ENCODE measurements at places on chromosomes 4 and X.

DNA sequence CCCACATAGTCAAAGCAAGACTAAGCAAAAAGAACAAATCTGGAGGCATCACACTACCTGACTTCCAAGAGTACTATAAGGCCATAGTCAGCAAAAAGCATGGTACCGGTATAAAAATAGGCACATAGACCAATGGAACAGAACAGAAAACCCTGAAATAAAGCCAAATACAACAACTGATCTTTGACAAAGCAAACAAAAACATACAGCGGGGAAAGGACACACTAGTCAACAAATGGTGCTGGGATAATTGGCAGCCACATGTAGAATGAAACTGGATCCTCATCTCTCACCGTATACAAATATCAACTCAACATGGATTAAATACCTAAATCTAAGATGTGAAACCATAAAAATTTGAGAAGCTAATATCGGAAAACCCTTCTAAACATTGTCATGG, 819.3 kb upstream of the FRG1 start:
- DNase-seq = no peak

DNA sequence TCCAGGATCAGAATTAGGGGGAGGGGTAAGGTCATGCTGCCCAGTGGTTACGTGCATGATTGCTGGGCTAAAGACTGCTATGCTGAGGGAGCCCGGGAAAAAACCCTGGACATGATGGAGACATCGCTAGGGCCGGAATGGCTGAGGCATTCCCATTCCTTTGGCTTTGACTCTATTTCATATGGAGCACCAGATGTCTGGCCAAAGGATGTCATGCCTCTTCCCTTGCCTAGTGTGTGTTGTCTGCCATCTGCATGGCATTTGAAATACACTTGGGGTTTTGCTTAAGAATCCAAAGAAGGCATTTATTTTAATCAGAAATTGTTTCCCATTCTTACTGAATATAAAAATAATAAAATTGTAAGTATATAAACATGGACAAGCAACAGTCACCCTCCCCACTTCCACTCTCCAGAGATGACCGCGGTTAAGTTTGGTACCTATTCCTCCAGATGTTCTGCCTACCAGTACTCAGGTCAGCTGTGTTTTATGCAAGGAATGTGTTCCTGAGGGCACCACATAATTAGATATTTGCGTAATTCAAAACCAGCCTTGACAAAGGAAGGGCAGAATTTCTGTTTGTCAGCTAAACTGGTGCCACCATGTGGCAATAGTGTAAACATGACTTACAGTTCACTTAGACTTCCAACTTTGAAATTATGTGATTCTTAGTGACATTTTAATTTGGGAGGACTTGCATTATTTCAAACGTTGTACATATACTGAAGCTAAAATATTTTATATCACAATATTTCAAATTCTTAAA, 105.9 kb downstream of the CT47B1 start:
- peak; percentile 77 for DNase-seq

DNA sequence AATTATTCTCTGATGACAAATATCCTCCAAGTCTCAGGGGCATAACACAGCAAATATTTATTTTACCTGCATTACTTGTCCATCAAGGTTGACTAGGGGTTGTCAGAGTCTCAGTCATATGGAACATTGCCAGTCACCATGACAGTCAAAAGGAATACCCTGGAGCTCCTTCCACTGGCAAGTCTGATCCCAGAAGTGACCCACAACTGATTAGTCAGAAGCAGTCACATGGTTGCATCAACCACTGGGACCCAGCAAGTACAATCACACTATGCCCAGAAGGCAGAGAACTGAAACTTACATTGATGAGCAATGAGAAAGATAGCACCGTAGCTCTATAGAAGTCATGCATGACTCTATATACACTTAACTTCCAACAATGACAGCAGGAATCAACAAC, 41.9 kb upstream of the SOD3 start:
- no peak for DNase-seq

GRCh38 chrX:101217689-101218088, 1.9 kb upstream of the DRP2 start:
- DNase-seq = no peak

DNA sequence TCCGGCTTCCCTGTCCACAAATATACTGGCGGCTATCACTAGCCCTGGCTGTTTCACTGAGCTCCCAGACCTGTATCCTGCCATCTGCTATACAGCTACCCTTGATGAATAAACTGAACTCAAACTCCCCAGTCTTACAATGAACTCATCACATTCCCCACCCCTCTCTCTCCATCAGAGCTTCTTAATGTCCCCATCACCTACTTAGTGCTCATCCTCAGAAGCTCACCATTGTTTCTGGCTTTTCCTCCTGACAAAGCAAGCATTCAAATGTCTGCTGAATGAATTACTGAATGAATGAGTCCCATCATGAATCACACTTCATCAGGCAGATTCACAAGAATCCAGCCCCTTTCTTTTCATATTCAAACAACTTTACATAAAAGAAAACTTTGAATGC, 5.7 kb upstream of the DGAT2L6 start:
- DNase-seq = no peak

- DNase-seq = no peak
Observed at GRCh38 chr4:1325681-1326635, 21.1 kb upstream of the UVSSA start.

DNA sequence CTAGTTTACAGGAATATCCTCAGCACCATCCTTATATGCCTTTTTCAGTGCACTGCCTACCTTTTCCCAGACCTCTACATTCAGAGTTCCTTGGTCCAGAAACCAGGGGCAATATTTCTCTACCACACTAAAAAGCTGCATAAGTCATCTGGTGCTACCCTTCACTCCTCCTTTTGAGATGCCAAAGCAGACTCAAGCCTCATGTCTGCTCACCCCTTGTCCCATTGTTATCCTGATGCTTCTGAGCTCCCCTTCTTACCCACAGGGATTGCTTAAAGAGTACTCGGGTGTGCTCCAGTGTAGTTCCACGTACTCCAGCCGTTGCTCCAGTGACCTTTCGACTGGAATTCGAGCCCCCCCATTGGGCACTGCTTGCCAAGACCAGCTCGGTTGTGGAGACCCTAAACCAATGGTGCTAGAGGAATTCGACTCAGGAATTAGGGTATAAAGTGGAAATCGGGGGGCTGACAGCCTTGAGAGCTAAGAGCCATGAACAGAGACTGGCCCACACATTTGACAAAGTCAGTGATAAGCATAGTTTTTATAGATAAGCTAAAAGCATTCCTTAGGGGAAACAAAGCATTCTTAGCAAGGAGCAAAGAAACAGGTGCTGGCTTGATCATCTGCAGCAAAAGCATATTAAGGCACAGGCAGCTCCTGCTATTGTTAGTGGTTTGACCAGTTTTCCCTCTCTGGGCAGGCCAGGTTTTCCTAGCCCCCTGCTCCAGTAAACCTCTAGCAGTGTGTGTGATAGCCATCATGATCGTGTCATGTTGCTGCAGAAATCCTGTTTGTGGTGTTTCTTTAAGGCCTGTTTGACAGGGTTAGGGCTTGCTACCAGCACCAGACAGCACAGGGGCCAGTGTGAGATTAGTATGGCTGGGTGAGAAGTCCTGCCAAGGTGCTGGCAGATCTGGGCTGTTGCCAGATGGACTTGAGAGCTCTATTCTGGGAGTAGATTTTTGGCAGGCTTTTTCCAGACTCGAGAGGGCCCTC, 57.5 kb upstream of the WDR1 start:
- no peak for DNase-seq

DNA sequence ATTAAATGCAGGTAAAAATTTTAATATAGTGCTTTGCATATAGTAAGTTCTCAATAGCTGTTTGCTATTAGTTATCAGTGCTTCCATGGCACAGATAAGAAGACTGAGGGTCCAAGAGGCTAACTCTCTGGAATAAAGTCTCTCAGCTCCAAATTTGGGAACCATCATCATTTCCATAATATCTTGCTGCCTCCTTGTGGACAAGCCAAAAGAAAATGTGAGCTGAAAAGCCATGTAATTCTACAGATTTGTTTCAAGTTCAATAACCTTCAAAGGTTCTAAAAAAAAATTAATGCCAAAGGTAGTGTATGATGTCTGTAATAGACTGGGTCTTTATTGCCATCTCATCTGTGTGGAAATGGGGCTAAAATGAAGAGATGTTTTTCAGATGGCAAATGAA, 136.9 kb upstream of the VCX start:
- peak; percentile 8 for DNase-seq

GRCh38 chr4:173707658-173708419, 177.8 kb upstream of the HAND2 start:
- no peak for DNase-seq

DNA sequence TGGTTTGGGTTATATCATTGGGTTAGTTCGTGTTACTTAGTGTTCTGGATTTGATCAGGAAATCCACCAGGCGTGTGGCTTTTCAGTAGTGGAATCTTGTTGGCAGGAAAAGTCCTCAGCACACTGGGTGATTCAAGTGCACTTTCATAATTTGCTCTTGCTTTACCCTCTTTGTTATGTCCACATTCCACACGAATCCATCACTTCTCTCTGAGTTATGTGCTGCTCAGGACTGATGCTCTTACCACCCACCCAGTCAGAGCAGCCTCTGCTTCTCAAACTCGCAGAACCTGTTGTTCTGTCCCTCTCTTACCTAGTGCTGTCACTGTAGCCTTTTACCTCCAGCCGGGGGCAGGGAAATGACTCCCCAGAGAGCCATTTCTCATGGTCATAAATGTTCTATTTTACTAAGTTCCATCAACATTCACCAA, 37.2 kb upstream of the SCRG1 start:
- DNase-seq = no peak

DNA sequence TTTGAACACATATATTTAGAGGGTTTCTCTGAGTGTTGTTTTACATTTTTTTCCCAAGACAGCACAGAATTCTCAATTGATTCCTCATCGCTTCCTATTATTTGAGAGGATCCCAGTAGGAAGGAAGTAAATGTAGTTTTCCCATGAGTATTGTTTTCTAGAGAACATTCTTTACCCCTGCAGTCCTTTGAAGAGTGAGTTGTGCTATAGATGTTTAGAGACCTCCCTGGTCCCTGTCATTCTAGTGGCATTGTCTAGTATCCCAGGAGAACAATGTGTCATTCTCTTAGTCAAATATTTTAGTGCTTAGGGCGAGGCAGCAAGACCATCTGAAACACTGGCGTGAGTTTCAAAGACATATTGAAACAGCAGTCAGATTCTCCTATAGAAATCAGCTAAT, 32.5 kb downstream of the SORBS2 start:
- no peak for DNase-seq

GRCh38 chr4:8724436-8725070, 132.0 kb downstream of the CPZ start:
- DNase-seq = no peak

GRCh38 chr4:26871611-26872010, 11.0 kb downstream of the STIM2 start:
- DNase-seq = no peak

- DNase-seq = no peak
Observed at GRCh38 chr4:164789047-164789446, 35.1 kb downstream of the SMIM31 start.

DNA sequence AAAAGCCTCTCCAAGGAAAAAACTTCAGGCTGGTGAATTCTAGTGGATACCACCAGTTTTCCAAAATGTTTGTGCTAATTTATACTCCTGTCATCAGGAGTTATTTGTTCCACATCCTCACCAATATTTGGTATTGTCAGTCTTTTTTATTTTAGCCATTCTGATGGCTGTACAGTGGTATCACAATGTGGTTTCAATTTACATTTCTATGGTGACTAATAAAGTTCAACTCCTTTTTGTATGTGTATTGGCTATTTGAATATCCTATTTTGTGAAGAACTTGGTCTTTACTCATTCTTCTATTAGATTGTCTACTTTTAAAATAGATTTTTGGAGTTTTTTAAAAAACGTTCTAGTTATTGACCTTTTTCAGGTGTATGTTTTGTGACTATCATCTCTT, 33.0 kb upstream of the FRAS1 start:
- no peak for DNase-seq

GRCh38 chr4:177441061-177441802, 1.0 kb downstream of the AGA start:
- peak; percentile 44 for DNase-seq

DNA sequence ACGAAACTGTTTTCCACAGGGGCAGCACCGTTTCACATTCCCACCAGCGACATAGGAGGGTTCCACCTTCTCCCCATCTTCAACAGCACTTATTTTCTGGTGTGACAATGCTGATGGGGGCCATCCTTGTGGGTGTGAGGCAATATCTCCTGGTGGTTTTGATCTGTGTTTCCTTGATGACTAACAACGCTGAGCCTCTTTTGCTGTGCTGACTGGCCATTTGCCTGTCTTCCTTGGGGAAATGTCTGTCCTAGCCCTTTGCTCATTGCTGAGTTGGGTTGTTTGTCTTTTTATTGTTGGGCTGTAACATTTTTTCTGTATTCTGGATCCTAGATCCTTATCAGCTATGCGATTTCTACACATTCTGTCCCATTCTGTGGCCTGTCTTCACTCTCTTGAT, 33.7 kb downstream of the ATP2B3 start:
- no peak for DNase-seq

DNA sequence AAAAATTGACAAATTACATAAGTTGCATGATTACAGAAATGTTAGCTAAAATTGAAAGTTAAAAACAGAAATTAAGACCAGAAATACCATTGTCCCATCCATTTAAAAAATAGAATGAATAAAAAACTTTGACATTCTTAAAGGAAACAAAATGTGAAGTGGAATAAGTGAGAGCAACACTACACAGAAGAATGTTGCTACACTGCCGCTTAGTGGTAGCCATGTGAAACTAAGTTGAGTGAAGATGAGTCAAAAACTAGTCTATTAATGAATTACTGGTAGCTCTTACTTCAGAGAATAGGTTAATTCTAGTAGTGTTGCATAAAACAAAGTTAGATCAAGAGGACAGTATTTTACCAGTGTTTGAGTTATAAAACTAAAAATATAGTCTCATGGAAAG, 571.0 kb upstream of the KLHL4 start:
- DNase-seq = peak; percentile 57

GRCh38 chr4:153258750-153259149, 54.5 kb downstream of the TRIM2 start:
- no peak for DNase-seq

DNA sequence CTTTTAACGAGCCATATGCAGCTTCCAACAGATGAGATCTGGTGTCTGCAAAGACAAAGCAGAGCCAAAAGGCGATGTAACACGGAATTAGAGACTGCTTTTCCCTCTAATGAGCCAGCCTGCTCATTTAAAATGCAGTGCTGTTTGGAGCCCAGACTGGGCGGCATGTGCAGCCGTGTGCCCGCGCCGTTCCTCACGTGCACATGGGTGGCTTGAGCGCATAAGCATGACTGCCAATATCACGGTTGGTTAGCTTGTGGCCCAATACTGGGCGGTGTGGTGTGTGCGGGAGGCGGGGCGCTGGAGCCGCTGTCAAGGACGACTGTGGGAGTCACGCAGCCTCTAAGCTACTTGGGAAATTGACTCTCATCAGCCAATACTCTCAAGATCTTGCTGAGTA, 87.0 kb upstream of the SCOC start:
- DNase-seq = no peak

GRCh38 chrX:77937291-77937690, 26.8 kb downstream of the ATP7A start:
- DNase-seq = no peak

DNA sequence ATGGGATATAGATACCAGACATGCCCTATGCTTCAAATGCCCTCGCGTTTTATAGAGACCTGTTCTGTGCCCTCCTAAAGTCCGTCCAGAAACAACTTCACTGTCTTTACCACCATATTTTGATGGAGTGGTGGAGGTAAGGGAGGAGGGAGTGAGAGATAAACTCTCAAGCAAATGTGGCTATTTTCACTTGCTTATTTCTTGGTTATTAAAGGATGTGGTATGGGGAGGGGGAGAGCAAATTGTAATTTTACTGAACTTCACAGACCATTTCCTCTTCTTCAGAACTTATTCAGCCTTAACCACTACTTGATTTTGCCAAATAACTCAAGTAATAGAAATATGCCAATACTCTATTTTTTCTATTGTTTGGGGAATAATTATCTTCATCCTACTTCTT, 31.5 kb downstream of the GPR174 start:
- no peak for DNase-seq

Measured in MM.1S (cell line).